ENCODE measurements at places on chromosomes 2 and 18.
A peak's percentile ranks its signal among the peaks of the same experiment; 100 is the strongest.

- DNase-seq, result peak; percentile 26
These were observed 62.5 kb downstream of the REEP1 start for GRCh38 chr2:86274918-86275275.

GRCh38 chr2:55860832-55861231, 62.8 kb downstream of the EFEMP1 start:
- no peak for DNase-seq

DNA sequence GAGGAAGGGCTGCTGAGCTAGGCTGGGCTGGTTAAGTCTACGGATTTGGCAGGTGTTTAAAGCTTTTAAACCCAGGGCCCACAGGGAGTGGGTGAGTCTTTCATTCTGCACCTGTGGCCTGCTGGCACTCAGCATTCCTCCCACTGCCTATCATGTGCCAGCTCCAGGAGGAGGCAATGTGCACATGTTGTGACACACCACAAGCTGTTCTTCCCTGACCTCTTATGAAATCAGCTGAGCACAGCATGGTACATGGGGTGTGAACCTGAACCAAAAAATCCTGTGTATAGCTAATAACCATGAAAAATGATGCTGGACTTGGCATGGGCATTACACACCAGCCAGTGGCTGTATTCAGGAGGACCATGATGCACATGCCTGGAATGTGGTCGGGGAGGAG, 297.9 kb upstream of the MMADHC start:
- DNase-seq, result peak; percentile 5

GRCh38 chr2:179825494-179825893, 35.9 kb downstream of the ZNF385B start:
- no peak for DNase-seq

DNA sequence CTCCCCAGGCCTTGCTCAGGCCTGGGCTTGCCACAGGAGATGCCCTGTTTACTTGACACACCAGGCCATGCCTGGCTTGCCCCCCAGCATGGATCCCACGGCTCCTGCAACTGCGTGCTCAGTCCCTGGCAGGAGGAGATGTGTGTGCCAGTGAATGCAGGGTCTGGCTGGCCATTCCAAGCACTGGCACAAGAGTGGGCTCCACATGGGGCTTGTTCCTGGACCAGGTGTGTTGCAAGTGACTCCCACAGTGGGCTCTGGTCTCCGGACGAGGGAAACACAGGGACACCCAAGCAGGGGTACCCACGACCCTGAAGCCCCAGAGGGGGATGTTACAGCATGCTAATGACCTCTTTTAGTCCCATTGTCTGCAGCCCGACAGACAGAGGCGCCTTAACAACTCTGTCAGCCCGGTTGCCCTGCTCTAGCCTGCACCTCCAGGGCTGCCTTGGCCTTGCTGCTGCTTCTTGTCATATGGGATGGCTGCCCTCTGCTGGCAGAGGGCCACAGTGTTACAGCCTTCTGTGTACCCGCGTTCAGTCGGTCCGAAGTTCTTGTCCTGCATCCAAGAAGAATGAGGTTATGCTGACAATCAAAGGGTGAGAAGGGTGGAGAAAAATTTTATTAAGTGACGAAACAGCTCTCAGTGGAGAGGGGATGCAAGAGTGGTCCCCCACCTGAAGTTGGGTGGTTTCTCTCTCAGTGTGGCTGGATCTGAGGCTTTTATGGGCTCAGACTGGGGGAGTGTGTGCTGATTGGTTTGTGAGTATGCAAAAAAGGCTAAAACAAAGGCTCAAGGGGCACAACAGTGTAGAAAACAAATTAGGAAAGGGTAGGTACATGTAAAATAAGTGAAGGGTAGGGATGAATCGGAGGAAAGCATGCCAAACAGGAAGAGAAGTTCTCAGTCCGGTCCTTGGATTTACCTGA, 180.4 kb downstream of the MBD5 start:
- peak; percentile 39 for DNase-seq

GRCh38 chr2:16257322-16258028, 317.1 kb downstream of the MYCN start:
- peak; percentile 49 for DNase-seq

DNA sequence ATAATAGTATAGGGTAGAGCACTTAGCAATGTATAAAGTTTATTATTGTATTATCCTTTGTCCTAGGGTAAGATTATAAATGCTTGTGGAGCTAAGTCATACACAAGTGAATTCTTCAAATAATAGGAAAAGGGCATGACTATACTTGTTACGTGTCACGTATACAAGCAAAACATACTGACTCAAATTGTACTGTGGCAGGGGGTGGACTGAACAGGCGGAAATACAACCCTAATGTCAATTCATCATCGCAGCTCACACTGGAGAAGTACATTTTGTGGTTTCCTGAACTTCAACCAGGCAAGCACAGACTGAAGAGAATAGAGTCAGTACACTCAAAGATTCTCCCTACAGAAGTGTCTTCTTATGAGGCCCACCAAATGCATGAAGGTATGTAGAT, 201.0 kb downstream of the MBD2 start:
- no peak for DNase-seq

- DNase-seq, result no peak
These were observed 32.0 kb downstream of the MARCHF4 start for GRCh38 chr2:216340280-216340631.

GRCh38 chr18:10927286-10927992, 221.9 kb downstream of the PIEZO2 start:
- peak; percentile 70 for DNase-seq

DNA sequence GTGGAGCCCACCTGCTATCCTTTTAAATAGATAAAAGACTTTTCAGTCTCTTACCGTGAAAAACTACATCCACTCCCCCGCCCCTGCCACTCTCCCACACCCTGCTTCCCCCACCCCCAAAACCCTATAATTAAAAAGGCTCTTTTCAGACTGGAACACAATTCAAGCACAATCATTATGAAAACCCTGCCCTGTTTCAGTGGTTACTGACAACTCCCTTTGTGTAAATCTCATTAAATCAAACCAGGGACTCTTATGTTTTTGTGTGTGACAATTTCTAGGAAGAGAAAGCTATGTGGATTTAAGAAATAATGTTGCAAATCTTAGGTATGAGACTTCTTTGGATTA, 21.0 kb upstream of the ZNF532 start:
- no peak for DNase-seq

DNA sequence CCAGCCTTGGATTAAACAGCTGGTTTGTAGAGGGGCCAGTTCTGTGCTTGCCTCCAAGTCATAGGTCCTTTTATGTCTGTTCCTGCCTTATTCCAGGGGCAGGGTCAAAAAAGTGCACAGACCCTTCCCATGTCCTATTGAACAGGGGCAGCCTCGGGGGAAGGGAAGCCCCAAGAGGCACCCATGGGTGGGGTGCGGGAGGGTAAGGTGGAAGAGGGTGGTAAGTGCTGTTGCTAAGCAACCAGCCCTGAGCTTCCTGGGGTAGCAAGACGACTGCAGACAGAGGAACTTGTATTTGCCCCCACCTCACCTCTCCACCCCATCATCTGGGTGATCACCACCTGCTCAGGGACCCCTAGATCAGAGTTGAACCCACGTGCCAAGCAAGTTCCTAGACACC, 7.7 kb downstream of the DNMT3A start:
- no peak for DNase-seq

- no peak for DNase-seq
These were observed 260.6 kb upstream of the NT5C1B start for GRCh38 chr2:18849841-18850578.

DNA sequence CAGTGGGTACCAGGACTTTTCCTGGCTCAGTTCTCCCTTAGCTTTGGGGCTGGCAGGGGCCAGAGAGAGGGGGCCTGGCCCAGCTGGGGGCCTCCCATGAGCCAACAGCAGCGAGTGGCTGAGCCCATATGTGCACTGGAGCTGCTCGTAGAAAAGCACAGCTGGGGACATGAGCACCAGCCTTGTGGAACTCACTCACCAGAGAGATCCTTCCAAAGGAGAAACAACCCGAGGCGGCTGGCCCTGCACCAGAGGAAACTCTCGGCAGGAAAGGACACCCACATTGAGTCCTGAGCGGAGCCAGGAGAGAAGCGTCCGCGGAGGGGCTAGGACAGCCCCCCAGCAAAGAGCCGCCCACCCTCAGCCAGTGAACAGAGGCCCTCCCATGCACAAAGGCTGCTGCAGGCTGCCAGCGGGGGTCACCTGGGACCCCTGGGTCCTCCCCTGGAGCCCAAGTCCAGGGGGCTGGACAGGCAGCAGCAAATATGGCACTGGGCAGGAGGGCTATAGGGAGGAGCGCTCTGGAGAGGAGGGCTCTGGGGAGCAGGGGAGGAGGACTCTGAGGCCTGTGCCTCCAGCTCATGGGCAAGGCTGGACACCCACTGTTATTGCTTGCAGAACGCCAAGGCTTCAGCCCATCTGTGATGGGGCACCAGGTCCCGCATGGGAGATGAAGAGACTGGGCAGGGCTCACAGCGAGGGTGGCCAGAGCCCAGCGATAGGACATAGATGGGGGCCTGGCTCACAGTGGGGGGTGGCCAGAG, 42.1 kb upstream of the SNED1 start:
- DNase-seq, result no peak

DNA sequence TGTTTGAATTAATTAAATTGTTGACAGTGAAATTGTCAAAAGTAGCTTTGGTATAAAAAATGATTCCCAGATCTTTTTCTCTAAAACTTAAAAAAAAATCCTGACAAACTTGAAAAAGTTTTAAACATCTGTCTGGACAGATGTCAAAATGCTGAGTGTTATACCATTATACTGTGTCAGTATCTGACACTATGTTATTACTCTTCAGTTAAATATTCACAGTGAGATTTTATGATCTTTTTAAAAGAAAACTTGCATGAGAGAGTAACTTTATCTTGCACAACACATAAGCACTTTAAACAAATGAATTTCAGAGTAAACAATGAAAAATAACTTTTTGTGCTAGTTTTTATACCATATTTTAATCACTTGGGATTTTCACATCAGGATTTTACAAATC, 167.4 kb downstream of the MEIS1 start:
- no peak for DNase-seq

DNA sequence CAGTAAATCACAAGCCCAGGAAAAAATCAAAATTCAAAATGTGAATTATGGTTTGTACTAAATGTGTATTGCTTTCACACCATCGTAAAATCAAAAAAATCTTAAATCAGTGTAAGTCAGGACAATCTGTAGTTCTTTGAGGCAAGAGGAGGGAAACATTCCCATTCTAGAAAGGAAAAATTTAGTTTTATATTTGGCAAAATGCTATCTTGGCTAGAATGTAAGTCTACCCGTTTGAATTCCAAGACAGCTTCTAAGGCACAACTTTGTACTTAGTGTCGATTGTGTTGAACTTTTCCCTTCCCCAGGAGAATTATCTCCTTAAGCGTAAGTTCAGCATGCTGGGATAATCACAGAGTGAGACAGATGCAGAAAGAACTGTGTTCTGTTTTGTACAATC, 638.2 kb upstream of the LRRTM1 start:
- DNase-seq, result no peak

- peak; percentile 55 for DNase-seq
These were observed 16.7 kb upstream of the LAPTM4A start for GRCh38 chr2:20067992-20068584.

- DNase-seq, result no peak
These were observed 73.9 kb upstream of the NRXN1 start for GRCh38 chr2:51105811-51106210.

GRCh38 chr2:120741571-120742561, 6.2 kb downstream of the GLI2 start:
- no peak for DNase-seq

- DNase-seq, result no peak
These were observed 57.1 kb downstream of the PKP4 start for GRCh38 chr2:158513841-158514240.

GRCh38 chr18:58416704-58417683, 211.9 kb downstream of the ALPK2 start:
- peak; percentile 41 for DNase-seq

GRCh38 chr18:35267809-35268208, 22.2 kb downstream of the ZSCAN30 start:
- DNase-seq, result no peak

GRCh38 chr2:144431392-144431783, 88.5 kb downstream of the ZEB2 start:
- no peak for DNase-seq

GRCh38 chr18:74714120-74714519, 116.5 kb downstream of the ZNF407 start:
- no peak for DNase-seq

DNA sequence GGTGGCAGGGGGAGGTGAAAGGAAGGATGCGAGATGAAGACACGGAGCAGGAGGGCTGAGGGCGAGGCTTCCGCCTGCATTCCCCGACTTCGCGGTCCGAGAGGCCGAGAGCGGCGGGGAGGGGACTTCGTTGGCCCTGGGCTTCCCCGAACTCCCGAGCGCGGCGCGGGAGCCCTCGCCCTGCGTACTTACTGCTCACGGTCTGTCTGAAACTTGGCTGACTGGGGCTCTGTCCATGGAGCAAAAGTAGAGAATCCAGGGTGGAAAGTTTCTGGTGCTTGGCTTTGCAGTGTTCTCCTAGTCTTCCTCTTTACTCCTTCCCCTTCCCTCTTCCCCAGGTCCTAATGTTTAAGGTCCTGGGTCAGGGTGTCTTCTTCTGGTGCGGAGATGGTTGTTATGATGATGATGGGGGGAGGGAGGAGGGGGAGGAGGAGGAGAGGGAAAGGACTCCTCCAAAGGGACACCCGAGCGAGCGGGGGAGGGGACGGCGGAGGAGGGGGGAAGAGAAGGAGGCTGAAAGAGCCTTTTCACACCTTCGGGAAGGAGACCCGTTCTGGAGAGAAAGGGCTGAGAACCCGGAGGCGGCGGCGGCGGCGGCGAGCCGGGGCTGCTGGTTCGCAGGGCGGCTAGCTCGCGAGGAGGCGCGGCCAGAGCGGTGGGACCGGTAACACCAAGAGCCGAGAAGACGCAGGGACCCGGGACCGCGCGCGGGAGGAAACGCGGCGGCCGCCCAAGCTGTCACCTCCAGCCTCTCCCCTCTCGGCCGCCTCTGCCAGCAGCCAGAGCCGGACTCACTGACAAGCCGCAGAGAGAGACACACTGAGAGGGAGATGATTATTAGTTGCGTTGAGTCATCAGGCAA, at the start of gene SATB2:
Gene SATB2, minus strand, starts transcription at position 793 of the 862 bp plus-strand sequence. CDS start 1,902 bp downstream, outside the sequence.
- DNase-seq, result peak; percentile 33

DNA sequence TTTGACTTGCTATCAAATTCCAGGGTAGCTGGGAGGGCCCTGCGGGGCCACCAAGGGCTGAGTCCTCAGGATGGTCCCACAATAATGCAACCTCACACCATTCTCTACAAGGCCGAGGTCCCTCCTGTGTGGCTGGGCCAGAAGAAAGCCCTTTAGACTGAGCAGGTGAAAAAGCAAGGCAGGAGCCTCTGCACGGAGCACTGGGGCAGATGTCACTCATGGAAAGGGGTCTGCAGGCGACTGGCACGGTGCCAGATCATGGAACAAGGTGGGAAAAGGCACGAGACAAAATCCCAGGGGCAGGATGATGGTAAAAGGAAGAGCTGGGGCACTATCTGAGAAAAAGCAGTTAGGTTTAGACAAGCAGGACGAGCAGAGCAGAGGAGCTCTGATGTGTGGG, 16.1 kb downstream of the HJURP start:
- DNase-seq, result no peak

DNA sequence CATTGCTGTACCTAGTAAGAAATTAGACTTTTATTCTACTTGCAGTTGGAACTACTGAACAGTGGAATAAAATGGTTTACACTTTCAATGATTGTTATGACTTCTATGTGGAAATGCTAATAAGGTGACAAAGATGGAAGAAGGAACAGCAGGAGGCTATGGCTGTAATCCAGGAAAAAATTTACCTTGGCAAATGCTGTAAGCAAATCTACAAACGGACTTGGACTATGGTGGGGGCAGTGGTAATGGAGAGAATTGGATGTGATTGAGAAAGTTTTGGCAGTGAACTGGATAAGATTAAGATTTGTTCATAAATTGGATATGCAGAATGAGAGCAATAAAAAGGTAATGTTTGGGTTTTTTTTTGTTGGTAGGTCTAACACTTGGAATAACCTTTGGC, 111.0 kb upstream of the ERBB4 start:
- no peak for DNase-seq

- DNase-seq, result peak; percentile 68
These were observed 91.8 kb downstream of the NEDD4L start for GRCh38 chr18:58135701-58136331.
